ENCODE measurements at places on chromosomes 2 and 18.

- DNase-seq, result peak; percentile 67
Measured at GRCh38 chr2:231786177-231786916, at the start of gene COPS7B. TSS of gene COPS7B (plus strand) at chr2:231786445. CDS start at chr2:231788571, 2,126 bp downstream.

- DNase-seq, result no peak
Measured at GRCh38 chr2:24199968-24200590, 25.2 kb downstream of the FAM228A start.

- DNase-seq, result no peak
Measured at GRCh38 chr18:24300703-24301102, 96.9 kb downstream of the OSBPL1A start.

- DNase-seq, result no peak
Measured at GRCh38 chr2:201246280-201246679, 14.1 kb upstream of the CASP8 start.

- DNase-seq, result no peak
Measured at GRCh38 chr2:2664989-2665833, 334.1 kb upstream of the MYT1L start.

- no peak for DNase-seq
Measured at GRCh38 chr2:15146960-15147359, 414.2 kb downstream of the NBAS start.

- DNase-seq, result no peak
Measured at GRCh38 chr18:60096428-60096827, 196.6 kb downstream of the PMAIP1 start.

- no peak for DNase-seq
Measured at GRCh38 chr18:37343542-37343851, 222.1 kb downstream of the CELF4 start.

DNA sequence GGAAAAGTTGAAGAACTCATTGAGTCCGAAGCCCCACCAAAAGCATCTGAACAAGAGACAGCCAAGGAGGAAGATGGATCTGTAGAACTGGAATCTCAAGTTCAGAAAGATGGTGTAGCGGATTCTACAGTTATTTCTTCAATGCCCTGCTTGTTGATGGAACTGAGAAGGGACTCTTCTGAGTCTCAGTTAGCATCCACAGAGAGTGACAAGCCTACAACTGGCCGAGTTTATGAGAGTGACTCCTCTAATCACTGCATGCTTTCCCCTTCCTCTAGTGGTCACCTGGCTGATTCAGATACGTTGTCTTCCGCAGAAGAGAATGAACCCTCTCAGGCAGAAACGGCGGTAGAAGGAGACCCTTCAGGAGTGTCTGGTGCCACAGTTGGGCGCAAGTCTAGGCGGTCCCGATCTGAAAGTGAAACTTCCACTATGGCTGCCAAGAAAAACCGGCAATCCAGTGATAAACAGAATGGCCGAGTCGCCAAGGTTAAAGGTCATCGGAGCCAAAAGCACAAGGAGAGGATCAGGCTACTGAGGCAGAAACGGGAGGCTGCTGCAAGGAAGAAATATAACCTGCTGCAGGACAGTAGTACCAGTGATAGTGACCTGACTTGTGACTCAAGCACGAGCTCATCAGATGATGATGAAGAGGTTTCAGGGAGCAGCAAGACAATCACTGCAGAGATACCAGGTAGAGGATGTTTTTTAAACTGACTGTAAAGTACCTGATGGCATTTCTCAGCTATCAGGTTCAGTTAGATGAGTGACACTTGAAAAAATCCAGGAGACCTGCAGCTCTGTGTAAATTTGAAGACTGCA, 111.9 kb downstream of the HAUS1 start:
- DNase-seq, result no peak

DNA sequence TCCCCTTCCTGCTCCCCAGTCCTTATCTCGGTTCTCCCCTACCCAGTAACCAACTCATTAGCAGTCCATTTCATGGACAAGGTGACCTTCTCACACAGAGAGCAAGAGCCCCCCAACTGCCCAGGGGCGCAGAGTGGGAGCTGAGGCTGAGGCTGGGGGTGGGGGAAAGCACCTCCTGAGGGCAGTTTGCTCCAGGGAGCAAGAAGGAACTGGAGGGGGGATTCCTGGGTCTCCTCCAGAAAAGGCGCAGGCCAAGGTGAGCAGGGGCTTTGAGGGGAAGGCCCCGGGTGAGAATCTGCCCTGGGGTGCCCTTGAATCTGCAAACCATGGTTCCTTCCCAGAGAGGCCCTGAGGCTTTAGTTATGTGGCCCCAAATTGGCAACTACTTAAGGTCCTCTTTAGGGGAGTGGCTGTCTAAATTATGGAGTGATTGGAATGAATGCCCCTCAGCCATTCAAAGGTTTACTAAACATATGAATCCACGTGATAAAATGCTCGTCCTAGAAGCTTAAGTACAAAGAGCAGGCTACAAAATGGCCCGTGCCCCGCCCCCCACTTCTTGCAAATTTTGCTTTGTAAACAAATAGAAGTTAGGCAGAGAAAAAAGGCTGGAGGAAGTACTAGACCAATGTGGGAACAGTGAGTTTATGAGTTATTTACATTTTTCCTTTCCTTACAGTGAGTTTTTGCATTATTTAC, 123.5 kb upstream of the HS6ST1 start:
- no peak for DNase-seq

DNA sequence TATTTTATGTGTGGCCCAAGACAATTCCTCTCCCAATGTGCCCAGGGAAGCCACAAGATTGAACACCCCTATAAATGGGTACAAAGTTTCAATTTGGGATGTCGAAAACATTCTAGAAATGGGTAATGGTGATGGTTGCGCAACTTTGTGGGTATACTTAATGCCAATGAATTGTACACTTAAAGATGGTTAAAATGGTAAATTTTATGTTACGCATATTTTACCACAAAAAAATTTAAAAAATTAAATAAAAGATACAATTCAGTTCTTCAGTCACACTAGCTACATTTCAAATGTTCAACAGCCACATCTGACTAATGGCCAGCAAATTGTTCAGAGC, 34.9 kb downstream of the MYCN start:
- no peak for DNase-seq

DNA sequence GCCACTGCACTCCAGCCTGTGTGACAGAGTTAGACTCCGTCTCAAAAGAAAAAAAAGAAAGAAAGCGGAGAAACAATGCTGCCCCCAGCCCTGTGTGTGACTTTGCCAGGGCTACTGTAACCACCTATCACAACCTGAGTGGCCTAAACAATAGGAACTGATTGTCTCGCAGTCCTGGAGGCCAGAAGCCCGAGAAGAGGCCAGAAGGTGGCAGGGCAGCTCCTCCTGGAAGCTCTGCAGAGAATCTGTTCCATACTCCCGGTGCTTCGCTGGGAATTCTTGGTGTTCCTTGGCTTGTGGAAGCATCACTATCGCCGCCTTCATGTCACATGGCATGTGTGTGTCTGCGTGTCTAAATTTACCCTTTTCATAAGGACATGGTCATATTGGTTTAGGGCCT, 14.4 kb upstream of the RAB17 start:
- DNase-seq, result no peak

DNA sequence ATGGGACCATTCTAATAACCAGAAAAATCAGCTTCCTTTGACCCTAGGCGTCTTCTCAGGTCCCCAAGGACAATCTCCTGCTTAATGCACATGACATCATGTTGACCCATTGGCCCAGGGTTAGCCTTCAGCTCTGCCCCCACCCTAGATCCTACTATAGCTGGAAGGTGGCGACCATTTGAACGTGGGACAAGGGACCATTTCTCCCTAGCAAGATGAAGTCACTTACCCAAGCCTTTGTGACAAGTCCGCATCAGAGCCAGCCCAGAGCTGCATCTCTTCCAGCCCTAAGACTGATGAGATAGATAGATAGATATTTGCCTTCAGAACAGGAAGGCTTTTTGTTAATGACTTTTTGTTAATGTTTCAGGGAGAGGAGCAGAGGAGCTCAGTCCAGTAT, 28.2 kb upstream of the TAF1B start:
- DNase-seq, result no peak

- no peak for DNase-seq
Measured at GRCh38 chr2:162063899-162064298, 10.1 kb downstream of the DPP4 start.

- no peak for DNase-seq
Measured at GRCh38 chr2:37797081-37797480, 125.6 kb upstream of the CDC42EP3 start.

- DNase-seq, result no peak
Measured at GRCh38 chr18:22934789-22935188, 1.7 kb downstream of the RBBP8 start.

- no peak for DNase-seq
Measured at GRCh38 chr2:189116087-189116486, 63.5 kb downstream of the COL5A2 start.

GRCh38 chr2:144475044-144475443, 44.9 kb downstream of the ZEB2 start:
- no peak for DNase-seq

DNA sequence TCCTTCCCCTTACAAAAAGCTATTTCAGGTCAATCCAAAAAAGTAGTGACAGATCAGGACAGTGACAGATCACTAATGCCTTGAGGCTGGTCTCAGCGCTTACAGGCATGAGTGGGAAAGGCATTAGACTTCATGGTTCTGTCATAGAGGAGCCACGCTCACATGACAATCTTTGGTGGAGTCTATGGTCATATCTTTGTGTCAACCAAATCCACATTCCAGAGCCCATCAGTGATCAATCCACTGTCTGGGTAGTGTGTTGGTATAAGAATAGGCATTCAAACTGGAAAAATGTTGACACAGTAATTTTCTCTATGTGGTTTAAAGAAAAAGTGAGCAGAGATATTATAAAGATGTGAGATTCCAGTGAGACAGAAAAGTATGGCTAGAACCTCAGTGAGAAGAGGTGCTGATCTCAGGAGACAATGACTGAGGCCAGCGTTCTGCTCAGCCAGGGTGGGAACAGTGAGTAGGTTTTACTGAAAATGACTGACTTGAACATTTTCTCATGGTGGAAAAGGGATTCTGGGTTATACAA, 215.0 kb downstream of the IRS1 start:
- no peak for DNase-seq

DNA sequence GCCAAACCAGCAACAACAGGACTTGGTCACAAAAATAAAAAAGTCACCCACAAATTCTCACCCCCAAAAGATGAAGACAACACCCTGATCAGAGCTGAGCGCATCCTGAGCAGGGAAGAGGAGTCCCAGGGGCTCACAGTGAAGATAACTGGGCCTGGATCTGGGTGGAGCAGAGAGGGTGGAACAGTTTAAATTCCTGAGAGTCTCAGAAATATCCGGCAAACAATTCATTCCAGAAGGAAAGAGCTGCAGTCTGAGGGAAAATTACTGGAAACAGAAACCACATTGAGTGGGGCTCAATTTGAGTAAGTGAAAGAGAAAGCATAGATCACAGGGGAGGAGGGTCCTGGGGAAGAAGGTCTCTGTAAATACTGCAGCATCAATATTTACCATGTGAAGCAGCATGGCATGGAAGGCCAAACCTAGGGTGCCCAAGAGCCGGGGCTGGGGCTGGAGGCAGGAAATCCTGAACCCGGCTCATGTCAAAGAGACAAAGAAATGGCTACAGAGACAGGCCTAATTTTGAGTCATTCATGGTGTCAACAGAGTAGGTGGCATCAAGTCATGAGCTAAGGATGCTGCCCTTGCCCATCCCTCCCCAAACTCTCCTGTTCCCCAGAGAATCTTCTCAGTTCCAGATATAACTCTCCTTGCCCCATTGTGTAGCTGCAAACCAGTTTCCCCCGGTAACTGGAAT, 61.4 kb upstream of the ZBTB7C start:
- DNase-seq, result no peak

GRCh38 chr2:2083113-2083758, 247.8 kb downstream of the MYT1L start:
- DNase-seq, result peak; percentile 53

- no peak for DNase-seq
Measured at GRCh38 chr2:85414761-85415553, 3.6 kb upstream of the SH2D6 start.

DNA sequence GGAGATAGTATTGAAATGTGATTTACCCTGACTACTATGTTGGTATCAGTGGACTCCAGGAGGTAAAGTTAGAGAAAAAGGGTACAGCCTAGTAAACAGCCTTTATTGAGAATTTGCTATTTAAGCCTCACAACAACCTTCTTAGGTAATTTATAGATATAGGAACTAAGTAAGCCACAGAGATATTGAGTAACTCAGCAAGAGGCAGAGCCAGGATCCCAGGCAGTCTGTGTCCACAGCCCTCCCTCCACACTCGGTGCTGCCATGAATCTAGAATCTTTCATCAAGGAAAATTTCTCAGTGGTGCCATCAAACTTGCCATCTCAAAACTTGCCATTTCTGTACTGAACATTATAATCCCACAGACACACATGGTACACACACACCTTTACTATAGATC, 170.9 kb downstream of the CAPN13 start:
- DNase-seq, result no peak

DNA sequence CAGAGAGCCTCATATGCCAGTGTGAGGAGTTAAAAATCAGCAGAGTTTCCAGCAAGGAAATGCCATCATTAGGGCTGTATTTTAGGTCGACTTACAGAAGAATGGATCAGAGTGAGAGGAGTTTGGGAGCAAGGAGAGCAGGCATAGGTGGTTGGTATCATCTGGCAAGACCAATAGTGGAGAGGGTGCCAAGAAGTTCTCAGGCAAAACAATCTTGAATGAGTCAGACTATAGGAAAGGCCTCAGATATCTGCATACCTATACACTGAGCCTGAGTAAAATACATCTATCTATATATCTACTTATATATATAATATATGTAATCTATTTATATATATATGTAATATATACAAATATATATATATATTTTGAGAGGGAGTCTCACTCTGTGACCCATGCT, 57.3 kb downstream of the TMEFF2 start:
- no peak for DNase-seq

DNA sequence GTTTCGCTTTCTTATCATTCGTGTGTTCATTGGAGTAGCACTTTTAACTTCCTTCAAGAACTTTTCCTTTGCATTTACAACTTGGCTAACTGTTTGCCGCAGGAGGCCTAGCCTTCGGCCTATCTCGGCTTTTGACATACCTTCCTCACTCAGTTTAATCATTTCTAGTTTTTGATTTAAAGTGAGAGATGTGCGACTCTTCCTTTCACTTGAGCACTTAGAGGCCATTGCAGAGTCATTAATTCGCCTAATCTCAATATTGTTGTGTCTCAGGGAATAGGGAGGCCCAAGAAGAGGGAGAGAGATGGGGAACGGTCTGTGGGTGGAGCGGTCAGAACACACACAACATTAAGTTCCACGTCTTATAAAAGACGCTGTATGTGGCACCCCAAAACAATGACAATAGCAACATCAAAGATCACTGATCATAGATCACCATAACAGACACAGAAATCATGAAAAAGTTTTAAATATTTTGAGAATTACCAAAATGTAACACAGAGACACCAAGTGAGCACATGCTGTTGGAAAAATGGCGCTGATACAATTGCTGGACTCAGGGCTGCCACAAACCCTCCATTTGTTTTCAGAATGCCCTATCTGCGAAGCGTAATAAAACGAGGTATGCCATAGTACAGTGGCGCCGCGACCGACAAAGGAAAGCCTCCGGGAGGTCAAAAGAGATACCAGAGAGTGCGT, 553 bp downstream of the TIGD1 start:
- peak; percentile 35 for DNase-seq

- no peak for DNase-seq
Measured at GRCh38 chr2:33529771-33530481, 53.5 kb downstream of the RASGRP3 start.

All from NCI-H774 (cell line).